ENCODE measurements at places on chromosomes 12 and 14.

GRCh38 chr14:20837831-20838230 is 35.2 kb upstream of the RNASE1 start:
- DNase-seq = peak; percentile 27

GRCh38 chr14:88233915-88234314 is 89.2 kb downstream of the KCNK10 start:
- DNase-seq = peak; percentile 24

GRCh38 chr14:69663300-69663643 is 51.9 kb downstream of the SUSD6 start:
- DNase-seq = no peak

- no peak for DNase-seq
Observed at GRCh38 chr12:79455286-79455685, 235.5 kb downstream of the PAWR start.

DNA sequence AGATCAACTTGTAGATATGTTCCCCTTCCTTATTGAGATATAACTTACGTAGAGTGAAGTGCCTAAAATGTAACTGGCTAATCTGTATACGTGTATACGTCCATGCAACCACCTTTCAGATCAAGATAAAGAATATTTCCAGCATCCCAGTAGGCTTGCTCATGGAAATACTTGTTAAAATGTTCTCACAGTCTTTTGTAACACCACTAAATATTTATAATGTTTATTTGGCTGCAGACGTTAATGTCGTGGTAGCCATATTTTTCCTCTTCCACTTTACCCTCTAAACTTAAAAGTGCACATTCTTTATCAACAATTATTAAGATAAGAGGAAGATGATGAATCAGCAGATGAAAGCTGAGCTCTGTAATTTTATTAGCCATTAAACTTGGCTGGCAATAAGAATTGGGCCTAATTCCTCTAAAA is 447.4 kb downstream of the AEBP2 start:
- peak; percentile 40 for DNase-seq

GRCh38 chr14:102928412-102929240 is 6.2 kb downstream of the AMN start:
- DNase-seq = peak; percentile 96

GRCh38 chr14:88749139-88749538 is 43.6 kb downstream of the EML5 start:
- no peak for DNase-seq

GRCh38 chr14:53055003-53055402 is 98.1 kb downstream of the DDHD1 start:
- peak; percentile 56 for DNase-seq

Measured in small intestine (tissue), 16 donors.